ENCODE measurements at places on chromosomes 12 and 14. TPM values are rescaled to one million over a fixed set of nuclear protein-coding genes. Genes with fewer than 3 reads are reported as not detected.

DNA sequence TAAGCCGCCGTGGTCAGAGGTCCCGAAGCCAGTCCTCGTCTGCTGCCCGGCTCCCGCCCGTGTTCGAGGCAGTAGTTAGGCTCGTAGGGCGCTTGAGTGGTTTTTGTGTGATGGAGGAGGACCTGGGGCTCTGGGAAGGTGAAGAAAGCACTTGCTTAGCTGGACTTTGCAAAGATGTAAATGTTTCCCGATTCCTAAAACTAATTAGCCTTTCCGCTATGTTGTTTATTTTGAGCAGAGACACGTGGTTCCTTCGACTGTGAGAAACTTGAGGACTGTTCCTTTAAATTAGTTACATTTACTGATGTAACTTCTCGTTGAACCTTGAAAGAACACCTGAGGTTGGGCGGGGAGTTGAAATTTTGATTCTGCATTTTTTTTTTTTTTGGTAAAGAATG lies 33.9 kb downstream of the MIA2 start:
- DNase-seq: no peak

DNA sequence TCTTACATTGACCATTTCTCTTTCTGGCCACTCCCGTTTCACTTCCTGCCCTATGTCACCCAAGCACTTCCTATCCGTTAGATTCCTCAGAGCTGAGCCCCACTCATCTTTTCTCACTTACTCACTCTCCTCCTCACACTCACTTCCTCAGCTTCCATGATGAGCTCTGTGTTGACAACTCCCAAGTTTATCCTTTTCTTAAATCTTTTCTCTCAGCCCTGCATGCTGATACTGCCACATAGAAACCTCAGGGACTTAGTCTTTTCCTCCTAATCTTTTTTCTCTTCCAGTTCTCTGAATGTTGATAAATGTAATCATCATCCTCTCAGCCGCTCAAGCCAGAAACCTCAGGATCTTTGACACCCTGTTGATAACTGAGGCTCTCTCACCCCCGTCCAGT lies 99.6 kb downstream of the ANO6 start:
- no peak for DNase-seq

Gene FOXA1
- 17.3 TPM for total RNA-seq

Gene GPR132
- 3.7 TPM for total RNA-seq

Gene ZCCHC8
- total RNA-seq: 19.0 TPM

DNA sequence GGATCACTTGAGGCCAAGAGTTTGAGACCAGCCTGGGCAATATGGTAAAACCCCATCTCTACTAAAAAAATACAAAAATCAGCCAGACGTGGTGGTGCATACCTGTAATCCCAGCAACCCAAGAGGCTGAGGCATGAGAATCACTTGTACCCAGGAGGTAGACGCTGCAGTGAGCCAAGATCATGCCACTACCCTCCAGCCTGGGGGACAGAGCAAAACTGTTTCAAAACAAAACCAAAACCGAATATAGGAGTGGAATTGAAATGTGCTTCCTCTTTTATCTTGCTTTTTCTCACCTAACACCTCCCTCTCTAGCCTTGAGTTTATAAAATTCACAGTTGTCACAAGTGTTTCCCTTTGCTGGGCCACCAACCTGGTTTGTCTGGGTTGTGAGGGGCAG lies 181.9 kb downstream of the PAH start:
- no peak for DNase-seq

Gene PIP4P1
- total RNA-seq: 44.3 TPM

GRCh38 chr12:29869946-29870345 lies 86.2 kb upstream of the TMTC1 start:
- DNase-seq: no peak

- no peak for DNase-seq
Observed at GRCh38 chr12:11685716-11686115, 36.2 kb downstream of the ETV6 start.

DNA sequence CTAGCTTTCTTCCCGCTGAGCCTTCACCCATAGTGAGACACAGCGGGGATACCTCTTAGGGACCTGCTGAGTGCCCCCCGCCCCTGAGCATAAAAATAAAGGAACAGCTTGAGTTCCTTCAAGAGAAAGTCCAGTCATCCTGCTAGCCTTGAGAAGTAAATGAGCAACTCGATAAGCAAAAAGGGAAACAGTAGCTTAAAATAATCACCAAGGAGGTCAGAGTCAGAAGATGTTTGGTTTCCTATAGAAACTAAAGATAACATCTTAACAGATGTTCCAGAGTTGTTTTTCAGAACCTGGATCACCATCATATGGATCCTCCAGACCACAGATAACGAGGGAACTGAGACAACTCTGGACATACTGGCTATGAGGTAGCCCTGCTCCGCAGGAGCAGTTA lies 94.0 kb downstream of the BCAT1 start:
- no peak for DNase-seq

- no peak for DNase-seq
Observed at GRCh38 chr12:92464911-92465310, 237.9 kb upstream of the PLEKHG7 start.
